Pulmonary artery endothelial cell (primary cell): ENCODE measurements at places on chromosomes 12 and 14.

- no peak for DNase-seq
These were observed 12.2 kb downstream of the RERG start for GRCh38 chr12:15208871-15209656.

DNA sequence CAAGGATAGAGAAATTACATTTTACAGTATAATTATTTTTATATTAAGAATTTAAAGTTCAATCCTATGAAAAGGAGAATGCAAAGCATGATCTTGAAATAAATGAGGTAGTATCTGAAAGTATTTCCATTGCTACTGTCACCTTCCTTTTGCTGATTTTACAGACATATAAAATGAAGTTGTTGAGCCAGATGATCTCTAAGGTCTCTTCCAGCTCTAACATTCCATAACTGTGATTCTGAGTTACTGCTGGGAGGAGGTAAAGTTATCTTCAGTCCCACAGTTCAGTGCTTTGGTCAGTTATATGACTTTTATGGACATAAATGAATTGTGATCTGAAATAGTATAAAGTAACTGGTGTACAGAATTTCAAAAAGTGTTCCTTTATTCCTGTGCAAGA is 52.8 kb downstream of the SLC38A6 start:
- DNase-seq, result no peak

GRCh38 chr14:22231018-22231417 is 358.0 kb downstream of the DAD1 start:
- DNase-seq, result no peak

- DNase-seq, result no peak
These were observed 184.8 kb downstream of the ZFP36L1 start for GRCh38 chr14:68607867-68608573.

GRCh38 chr12:71686658-71687025 is 760 bp downstream of the TMEM19 start:
- DNase-seq, result no peak

GRCh38 chr14:28157887-28158791 is 608.4 kb upstream of the FOXG1 start:
- no peak for DNase-seq

DNA sequence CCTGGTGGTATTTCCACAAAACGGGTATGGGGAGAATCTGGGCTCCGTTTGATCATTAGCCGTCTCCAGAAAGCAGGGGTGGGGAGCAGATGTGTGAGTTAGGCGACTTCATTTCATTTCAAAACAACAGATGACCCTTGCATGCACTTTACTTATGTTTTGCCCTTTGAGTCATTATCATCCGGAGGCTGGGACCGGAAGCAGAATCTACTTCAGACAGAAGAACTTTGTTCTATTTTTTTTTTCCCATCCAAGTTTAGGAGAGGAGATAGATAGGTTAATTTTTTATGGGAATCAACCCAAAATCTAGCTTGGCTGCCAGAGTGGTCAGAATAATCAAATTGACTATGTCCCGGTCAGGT is 31.3 kb upstream of the CMAS start:
- DNase-seq, result no peak

- no peak for DNase-seq
These were observed 106.5 kb downstream of the KCNH5 start for GRCh38 chr14:62938778-62939177.

- DNase-seq, result no peak
These were observed 125.4 kb downstream of the SLC38A6 start for GRCh38 chr14:61106271-61106958.

DNA sequence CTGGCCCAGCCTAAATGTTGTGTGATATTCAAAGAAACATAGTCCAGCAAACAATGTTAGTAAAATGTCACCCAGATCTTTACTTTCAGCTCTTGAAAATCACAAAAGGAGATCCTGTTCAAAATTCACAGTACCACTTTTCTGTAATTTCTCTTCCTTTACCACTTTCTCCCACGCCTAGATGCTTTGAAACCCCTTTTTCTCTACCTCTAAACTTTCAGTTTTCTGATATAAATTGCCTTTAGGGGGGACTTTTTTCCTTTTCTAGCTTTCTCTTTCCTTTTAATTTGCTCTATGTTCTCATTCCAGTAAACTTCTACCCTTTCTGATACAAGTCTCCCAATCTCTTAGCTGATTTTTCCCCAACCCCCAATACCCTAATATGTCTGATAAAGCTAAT is 101.8 kb downstream of the LMO3 start:
- no peak for DNase-seq

DNA sequence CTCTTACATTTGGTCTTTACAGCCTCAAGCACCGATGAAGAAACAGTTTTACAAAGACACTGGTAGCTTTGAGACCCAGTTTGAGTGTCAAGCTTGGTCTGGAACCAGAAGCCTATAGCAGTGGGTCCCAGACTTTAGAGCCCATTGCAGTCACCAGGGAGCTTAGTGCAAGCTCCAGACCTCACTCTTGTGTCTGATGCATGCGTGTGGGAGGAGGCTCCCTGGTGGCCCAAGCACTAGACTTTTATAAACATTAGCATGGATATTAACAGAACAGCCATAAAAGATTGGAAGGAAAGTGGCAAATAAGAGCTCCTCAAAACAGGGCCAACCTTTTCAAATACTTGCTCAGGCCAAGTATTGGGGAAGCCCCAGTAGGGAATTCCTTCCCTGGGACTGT is 45.5 kb downstream of the SLC8B1 start:
- DNase-seq, result no peak

DNA sequence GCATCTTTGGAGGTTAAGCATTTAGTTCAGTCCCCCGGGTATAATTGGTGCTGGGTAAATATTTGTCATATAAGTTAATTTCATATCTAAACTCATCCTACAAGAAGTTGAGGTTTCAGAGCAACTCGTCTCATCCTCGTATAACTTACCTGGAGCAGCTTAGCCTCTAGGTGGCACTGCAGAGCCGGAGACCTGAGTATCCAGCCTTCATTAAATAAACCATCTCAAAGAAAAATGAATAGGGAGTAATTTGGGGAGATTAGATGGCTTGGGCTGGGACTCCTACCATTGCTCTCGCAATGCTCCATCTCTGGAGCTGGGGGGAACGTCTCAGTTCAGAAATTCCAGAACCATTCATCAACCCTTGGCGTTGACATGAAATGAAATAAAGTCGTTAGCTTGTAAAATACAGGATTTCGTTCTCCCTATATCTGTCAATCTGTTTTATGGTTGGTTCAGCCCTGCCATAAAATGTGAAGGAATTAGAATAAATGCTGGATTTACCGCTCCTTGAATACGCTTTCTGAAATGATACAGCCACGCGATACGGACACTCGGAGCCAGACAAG is 122.9 kb upstream of the TMEM132D start:
- no peak for DNase-seq

DNA sequence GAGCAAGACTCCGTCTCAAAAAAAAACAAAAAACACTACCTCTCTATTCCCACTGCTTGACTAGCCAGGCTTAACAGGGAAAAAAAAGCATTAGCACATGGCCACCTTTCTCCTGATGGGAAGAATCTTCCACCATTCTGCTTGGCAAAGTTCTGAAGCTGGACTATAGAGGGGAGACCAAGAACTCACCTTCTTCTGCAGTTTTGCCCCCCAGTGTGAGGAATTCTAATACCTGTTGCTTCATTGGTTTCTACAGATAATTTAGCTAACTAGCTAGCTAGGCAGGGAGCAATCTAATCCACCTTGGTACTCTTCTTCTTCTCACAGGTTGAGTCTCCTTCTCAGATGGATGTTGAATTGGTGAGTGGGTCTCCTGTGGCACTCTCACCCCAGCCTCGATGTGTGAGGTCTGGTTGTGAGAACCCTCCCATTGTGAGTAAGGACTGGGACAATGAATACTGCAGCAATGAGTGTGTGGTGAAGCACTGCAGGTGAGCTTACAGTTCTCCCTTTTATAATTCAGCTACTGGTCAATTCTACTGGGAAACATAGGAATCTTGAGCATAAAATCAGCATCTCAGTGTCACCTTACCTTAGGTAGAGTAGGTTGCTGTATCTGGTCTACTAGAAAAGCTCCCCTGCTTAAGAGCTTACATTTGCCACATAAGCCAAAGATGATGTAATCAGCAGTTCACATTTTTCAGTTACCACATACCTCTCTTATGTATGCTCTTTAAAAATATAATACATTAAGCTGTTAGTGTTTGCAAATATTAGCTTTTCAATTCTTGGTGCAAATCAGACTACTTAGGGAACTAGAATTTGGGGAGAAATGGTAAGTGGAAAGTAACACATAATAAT is 16.0 kb downstream of the METTL3 start:
- no peak for DNase-seq

GRCh38 chr14:21268617-21269251 is 508 bp downstream of the HNRNPC start:
- DNase-seq, result peak; percentile 22

- no peak for DNase-seq
These were observed 20.5 kb downstream of the SOAT2 start for GRCh38 chr12:53123578-53124351.

DNA sequence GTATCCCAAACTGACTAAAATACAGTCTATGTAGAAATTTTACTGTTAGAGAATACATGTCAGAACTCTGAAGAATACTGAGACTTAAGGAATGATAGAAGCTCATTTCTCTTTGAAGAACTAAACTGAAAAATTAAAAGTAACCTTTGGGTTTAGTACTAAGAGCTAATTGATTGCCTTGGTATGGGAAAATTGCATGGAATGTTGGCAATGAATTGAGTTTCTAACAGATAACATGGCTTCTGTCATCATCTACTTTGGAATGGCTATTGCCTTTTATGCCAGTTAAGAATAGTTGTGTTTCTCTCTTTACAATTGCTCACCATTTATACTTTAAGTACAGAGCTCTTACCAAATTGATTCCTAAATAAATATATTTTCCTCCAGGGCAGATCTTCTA is 308.8 kb upstream of the SYT1 start:
- no peak for DNase-seq

DNA sequence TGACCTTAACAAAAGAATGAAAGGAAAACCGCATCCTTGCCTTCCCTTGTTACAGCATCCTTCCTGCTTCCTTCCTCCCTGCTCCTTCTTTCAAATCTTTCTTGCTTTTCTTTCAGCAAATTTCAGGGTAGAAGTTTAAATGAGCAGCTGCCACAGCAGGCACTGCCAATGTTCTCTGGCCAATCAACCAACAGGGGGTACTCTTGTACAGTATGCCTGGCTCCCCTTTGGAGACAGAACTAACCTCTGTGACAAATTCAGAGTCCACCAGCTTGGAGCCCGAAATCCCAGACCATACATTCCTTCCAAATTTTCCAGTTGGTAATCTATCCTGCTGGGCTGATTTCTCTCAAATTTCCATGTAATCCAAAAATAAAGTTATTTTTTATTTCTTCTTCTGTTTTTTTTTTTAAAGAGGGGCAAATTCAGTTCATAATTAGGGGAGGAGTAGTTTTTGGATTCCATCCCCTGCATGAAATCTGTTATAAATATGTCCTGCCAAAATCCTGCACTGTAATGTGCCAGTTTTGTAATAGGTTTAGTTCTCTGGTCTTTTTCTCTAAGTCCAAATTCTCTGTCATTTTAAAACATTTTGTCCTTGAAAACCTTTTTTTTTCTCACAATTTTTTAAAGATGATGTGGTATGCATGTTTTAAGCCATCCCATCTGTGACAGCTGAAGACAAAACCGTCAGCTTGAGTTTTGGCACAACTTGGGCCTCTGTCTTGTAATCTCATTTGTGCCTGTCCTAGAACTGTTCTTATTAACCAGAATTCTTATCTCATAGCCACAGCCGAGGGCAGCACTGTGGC is 610.0 kb upstream of the LMO3 start:
- no peak for DNase-seq
